ENCODE measurements at places on chromosomes 12 and 14.
A peak's percentile ranks its signal among the peaks of the same experiment; 100 is the strongest.

- DNase-seq = no peak
These were observed 10.0 kb upstream of the KLC1 start for GRCh38 chr14:103619057-103619456.

DNA sequence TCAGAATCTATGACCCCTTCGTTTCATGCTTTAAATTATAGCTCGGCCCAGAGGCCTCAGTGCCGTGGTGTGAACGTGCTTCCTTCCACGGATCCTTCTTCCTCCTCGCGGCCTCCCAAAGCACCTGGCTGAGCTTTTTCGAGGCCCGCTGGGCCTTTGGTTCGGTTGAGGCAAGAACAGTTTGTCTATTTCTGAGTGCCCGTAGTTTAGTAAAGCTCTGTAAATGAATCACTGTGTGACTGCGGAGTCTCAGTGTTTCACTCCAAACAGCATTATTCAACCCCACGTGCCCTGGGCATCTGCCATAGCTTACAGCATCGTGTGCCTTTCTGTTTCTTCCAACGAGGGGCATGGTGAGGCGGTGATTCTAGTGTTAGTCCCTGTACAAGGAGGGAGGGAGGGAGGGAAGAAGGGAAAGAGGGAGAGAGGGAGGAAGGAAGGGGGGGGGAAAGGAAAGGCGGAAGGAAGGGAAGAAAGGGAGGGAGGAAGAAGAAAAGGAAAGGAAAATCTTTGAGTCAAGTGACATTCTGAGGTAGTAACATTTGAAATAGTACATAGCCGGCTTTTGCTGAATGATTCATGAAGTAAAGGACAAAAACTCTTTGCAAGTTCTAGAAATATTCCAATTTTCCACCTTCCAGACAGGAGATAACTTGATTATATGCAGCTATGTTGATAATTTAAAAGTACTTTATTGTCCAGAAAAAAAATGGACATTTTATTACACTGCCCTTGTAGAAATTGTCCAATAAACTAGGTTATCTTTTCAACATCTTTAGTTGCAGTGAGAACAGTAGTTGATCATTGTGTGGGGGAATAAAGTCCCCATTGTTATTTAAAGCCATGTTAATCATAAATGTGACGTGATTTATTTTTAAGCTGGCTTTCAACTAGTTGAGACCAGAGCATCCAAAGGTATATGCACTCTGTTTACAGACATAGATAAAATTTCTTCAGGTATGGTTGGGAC is 1.2 kb upstream of the TRIM9 start:
- no peak for DNase-seq

GRCh38 chr12:121538699-121539061 is 42.1 kb downstream of the KDM2B start:
- no peak for DNase-seq

GRCh38 chr12:119748497-119748896 is 80.6 kb downstream of the PRKAB1 start:
- no peak for DNase-seq

DNA sequence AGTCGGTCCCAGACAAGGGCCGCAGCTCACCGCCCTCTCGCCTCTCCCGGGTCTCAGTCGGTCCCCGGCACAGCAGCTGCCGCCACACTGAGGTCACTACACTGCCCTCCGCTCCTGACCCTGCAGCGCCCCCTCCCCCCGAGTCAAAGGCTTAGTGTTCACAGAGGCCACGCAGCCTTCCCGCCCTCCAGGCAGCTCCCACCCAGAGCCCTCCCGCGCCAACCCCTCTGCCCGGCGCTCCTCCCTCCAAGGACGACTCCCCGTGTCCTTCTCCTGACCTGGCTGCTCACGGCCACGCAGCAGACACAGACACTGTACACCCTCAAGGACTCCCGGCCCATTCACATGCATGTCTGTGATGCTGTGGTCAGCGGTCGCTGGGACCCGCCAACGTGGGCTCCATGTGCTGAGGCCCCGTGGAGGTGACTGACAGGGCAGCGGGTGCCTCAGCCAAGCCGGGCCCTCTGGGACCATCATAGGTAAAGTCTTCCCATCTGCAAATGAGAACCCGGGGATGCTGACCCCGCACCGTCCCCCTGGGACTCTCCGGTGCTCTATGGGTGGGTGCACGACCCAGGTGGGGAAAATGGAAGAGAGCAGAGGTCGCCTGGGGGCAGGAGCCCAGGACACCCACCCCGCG is 16.3 kb upstream of the GALNT9 start:
- DNase-seq = no peak

DNA sequence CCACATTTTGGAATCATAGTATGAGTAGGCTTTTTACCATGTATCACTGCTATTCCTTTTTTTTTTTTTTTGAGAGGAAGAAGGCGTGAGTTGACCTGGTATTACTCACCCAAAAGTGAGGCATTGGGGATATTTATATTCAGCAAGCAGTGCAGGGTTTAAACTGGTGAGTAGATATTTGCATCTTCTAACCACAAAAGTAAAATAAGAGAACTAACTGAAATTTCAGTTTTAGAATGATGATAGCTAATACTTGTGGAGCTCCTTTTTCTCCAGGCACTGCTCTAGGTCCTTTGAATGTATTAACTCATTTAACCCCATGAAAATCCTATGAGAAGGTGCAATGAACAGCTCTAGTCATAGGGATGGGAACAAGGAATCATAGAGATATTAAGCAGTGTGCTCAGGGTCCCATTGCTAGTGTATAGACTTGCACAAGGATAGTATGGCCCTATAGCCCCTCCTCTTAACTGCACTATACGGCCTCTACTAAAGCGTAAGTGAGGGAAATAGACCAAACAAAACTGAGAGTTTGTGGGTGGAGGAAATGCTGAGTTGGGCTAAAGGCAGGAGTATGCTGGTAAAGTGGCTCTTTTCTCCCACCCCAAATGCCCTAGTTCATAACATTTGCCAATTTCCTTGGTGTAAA is 104.3 kb upstream of the MAX start:
- DNase-seq = no peak

DNA sequence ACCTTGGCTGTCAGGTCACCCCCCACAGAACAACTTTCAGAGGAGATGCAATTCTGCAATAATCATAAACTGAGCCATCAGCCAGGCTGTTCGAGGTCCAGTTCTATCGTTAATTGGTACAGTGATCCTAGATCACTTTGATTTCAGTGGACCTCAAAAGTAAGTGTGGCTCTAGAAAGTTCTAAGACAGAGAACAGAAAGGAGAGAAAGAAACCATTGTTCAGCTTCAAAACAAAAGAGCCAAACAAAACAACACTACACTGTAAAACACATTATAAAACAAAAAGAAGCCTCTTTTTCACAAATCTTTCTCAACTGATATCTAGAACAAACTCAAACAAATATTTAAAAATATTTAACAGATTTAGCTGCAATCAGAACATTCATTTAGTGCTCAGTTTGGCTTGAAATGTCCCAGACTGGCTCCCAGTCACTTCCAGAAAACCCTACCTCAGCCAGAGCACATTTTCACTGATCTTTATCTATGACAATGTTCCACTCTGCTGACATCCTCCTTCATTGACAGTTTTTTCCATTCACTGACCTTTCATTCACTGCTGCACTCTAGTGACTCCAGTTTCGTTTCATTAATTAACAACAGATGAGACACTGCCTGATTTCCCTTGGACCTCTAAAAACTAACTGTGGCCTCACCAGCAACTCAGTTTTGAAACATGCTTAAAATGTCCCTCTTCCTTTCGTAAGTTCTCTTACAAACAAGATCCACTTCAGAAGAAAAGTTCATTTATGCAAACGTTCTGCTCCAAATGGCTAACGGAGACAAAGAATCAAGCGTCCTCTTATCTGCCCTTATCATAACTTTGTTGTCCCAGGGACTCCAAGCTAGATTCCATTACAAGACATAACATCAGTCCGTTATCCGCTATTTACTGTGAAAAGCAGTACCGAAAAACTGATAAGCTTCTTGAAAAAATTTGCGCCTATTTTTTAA is 56.8 kb downstream of the DUSP16 start:
- DNase-seq = peak; percentile 38

- DNase-seq = no peak
These were observed 229.4 kb downstream of the CHST11 start for GRCh38 chr12:104686196-104686595.

DNA sequence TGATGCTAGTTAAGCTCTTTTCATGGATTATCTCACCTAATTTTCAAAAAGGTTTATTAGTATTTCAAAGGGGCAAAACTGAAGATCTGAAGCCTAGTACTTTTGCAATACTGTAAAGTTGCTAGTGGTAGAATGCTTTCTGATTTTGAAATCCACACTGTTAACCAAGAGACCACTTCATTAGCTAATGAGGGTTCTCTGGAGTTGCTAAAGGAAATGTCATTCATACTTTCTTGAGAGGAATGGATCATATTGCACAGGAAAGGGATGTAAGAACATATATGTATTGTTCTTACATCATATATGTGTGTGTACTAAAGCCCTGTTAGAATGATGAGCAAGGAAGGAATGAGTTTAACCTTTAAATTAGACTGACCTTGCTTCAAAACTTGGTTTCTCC is 39.0 kb upstream of the LDHB start:
- DNase-seq = no peak

GRCh38 chr14:68979722-68980451 is 785 bp upstream of the ACTN1 start:
- no peak for DNase-seq
